ENCODE measurements at places on chromosomes 13 and 19. TPM values are rescaled to one million over a fixed set of nuclear protein-coding genes. Genes with fewer than 3 reads are reported as not detected.
A peak's percentile ranks its signal among the peaks of the same experiment; 100 is the strongest.

DNA sequence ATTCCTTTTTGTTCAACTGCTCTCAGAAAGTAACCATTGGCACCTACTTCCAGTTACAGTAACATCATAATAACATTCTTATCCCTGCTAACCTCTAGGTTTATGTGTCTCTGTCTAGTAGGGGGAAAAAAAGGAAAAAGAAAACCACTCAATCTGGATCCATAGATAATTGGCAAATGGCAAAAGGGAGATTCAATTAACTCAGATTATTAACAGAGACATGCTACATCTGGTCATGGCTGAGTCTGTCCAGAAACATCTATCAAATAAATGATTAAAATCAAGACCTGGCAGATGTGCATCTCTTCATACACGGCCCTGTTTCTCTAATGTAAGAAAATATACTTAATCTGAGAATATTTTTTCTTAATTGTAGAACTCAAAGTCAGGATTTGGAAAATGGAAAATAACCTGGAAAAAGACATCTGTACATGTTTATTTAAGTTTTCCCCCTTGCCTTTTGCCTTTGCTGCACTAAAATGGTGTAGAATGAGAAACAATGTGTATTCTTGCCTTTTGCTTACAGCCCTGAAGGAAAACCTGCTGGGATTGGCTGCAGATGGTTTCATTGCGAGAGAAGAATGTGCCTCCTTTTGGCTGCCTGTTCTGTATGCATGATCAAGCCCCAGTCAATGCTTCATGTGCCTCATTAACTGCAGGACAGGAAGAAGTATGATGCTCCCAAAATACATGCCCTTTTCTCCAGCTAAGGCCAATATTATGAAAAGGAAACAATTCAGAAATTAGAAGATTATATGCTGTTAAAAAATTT lies 921.6 kb upstream of the PCDH20 start:
- DNase-seq: no peak
- no peaks in the 10 kb centered on the region for H3K4me1 ChIP-seq
- H3K36me3 ChIP-seq: no peaks in the 10 kb centered on the region
- H3K4me3 ChIP-seq: no peak overlapping the region
- no peaks in the 10 kb centered on the region for H3K27me3 ChIP-seq

GRCh38 chr19:41746593-41747227 lies 8.6 kb upstream of the CEACAM6 start:
- peak; percentile 75 for DNase-seq
- peaks cover 62% of the 10 kb centered on the region for H3K27me3 ChIP-seq
- H3K27ac ChIP-seq: no peak overlapping the region

DNA sequence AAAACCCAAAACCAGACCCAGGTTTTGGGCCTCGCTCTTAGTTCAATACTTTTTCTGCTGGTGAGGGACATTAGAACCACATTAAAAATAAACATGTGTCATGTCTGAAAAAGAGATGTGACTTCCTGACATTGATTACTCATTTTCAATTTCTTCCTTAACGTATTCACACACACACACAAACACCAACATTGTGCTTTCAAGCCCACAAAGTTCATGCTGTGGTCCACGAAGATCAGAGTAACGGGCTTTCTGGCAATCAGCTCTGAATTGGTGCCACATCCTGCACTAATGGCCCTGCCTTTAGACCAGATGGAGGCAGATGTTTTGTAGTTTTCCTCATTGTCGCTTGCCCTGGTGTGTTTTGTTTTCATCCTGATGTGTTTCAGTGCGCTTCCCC lies 47.9 kb upstream of the POMP start:
- no peaks in the 10 kb centered on the region for H3K36me3 ChIP-seq
- H3K4me3 ChIP-seq: no peak overlapping the region
- H3K27ac ChIP-seq: peak overlapping the region; percentile 82
- H3K27me3 ChIP-seq: no peaks in the 10 kb centered on the region
- peaks cover 35% of the 10 kb centered on the region for H3K4me1 ChIP-seq

GRCh38 chr13:73765651-73766384 lies 368.4 kb downstream of the KLF12 start:
- DNase-seq: peak; percentile 87
- H3K4me1 ChIP-seq: peaks cover 68% of the 10 kb centered on the region
- no peaks in the 10 kb centered on the region for H3K27me3 ChIP-seq
- peaks cover 26% of the 10 kb centered on the region for H3K36me3 ChIP-seq
- peak overlapping the region; percentile 94 for H3K27ac ChIP-seq

GRCh38 chr13:42272804-42273175 lies 838 bp downstream of the AKAP11 start:
- peak overlapping the region; percentile 99 for H3K4me3 ChIP-seq
- no peaks in the 10 kb centered on the region for H3K27me3 ChIP-seq
- H3K36me3 ChIP-seq: peaks cover 35% of the 10 kb centered on the region
- H3K4me1 ChIP-seq: peaks cover 51% of the 10 kb centered on the region
- DNase-seq: no peak
- peak overlapping the region; percentile 97 for H3K27ac ChIP-seq

DNA sequence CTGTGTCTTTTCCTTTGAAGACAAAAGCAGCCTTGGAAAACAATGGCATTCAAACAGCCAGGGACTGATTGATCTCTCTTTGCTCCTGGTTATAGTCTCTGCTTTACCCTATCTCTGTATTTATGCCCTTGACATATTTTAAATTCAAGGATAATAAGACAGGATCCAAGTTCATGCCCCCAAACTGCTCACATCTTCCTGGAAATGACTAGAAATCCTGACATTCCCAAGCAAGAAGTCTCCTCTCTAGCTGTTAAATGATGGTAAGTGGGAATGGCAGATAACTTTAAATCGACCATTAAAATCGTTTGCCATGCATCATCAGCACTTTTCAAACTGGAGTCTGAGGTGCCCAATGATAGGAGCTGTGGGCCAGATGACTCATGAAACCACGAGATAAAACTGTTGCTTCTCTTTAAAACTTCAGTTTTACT lies 435.6 kb downstream of the FOXO1 start:
- no peak for DNase-seq
- no peak overlapping the region for H3K27ac ChIP-seq
- no peaks in the 10 kb centered on the region for H3K27me3 ChIP-seq
- peaks cover 23% of the 10 kb centered on the region for H3K4me1 ChIP-seq
- H3K36me3 ChIP-seq: no peaks in the 10 kb centered on the region

Gene DCLK1
- not detected for total RNA-seq

GRCh38 chr13:28753208-28753892 lies 34.6 kb upstream of the SLC46A3 start:
- no peak overlapping the region for H3K27ac ChIP-seq
- no peaks in the 10 kb centered on the region for H3K27me3 ChIP-seq
- H3K4me3 ChIP-seq: no peak overlapping the region
- no peaks in the 10 kb centered on the region for H3K36me3 ChIP-seq

DNA sequence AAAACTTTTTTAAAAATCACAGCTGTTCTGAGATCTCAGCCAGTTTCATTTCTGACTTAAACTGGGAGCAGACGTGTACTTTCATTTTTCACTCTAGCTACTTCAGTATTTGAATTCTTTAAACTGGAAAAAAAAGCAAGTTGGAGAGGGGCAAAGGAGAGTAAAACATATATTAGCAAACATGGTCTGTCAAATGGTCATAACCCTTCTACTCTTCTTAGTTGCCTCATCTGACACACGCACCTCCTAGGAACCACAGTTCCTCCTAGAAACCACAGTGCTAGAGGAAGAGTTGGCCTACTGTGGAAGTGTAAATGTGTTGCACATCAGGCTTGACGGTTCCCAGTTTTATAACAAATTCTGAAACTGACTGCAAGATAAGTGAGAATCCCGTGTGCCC lies 47.2 kb downstream of the TM9SF2 start:
- no peak for DNase-seq
- peaks cover 34% of the 10 kb centered on the region for H3K4me1 ChIP-seq
- H3K27ac ChIP-seq: no peak overlapping the region
- H3K27me3 ChIP-seq: no peaks in the 10 kb centered on the region
- H3K4me3 ChIP-seq: no peak overlapping the region

Gene PDX1
- not detected for total RNA-seq

Gene MYH14
- total RNA-seq: not detected

- H3K4me3 ChIP-seq: no peak overlapping the region
- H3K27ac ChIP-seq: no peak overlapping the region
- DNase-seq: no peak
- no peaks in the 10 kb centered on the region for H3K27me3 ChIP-seq
- peaks cover 3% of the 10 kb centered on the region for H3K36me3 ChIP-seq
- H3K4me1 ChIP-seq: peaks cover 55% of the 10 kb centered on the region
Observed at GRCh38 chr13:46572752-46573431, 19.9 kb downstream of the LRCH1 start.

DNA sequence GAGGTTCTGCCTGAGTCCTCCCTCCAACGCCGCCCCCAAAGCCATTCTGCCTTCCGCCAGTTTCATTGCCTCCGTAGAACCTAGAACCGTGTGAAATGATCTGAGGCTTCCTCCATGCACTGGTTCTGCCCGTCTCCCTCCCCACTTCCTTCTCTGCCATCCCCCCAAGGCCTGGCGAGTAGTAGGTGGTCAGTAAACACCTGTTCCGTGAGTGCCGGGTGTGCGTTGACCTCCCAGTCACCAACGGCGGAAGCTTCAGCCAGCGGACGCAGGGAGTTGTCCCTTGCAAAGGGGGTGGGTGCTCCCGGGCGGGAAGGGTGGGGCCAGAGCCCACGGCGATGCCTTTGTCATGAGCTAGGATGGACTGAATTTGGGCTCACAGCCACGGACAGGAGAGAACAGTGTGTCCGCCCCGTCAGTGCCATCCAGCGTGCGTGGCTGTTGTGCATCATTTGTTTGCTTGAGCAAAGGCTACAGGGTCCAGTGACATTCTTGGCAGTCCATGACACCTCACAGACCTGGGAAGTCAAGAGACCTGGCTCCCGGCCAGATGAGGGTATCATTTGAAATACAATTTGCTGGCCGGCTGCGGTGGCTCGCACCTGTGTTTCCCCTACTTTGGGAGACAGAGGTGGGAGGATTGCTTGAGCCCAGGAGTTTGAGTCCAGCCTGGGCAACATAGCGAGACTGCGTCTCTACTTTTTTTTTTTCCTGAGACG lies 43.1 kb downstream of the NFIC start:
- H3K4me3 ChIP-seq: no peak overlapping the region
- H3K27ac ChIP-seq: no peak overlapping the region
- no peaks in the 10 kb centered on the region for H3K36me3 ChIP-seq
- DNase-seq: no peak
- H3K27me3 ChIP-seq: no peaks in the 10 kb centered on the region
- H3K4me1 ChIP-seq: no peaks in the 10 kb centered on the region

Gene CEACAM7
- not detected for total RNA-seq

DNA sequence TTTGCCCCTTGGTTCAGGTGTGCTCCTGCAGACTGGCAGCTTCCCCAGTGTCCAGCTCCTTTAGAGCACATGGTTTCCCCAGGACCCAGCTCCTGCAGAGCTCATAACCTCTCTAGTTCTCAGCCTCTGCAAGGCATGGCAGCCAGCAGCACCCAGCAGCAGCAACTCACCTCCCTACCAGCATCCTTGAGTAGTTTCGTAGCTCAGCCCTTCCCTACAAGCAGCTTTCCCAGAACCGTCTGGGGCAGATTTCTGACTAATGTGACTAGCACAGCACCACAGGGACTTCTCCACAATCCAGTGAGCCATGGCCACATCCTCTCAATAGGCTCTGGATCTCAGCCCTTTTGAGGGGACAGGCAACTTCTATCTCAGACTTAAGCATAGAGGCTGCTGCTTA lies 14.1 kb upstream of the METTL21C start:
- H3K36me3 ChIP-seq: no peaks in the 10 kb centered on the region
- H3K27ac ChIP-seq: no peak overlapping the region
- H3K4me1 ChIP-seq: no peaks in the 10 kb centered on the region
- no peak for DNase-seq
- peaks cover 5% of the 10 kb centered on the region for H3K27me3 ChIP-seq

Gene ZNF626
- 8.0 TPM for total RNA-seq

GRCh38 chr19:29529646-29530539 lies 4.1 kb downstream of the VSTM2B start:
- no peak overlapping the region for H3K27ac ChIP-seq
- H3K27me3 ChIP-seq: peaks cover 53% of the 10 kb centered on the region
- no peak overlapping the region for H3K4me3 ChIP-seq

GRCh38 chr13:57633141-57633949 lies 1.8 kb downstream of the PCDH17 start:
- peaks cover 66% of the 10 kb centered on the region for H3K27me3 ChIP-seq
- peaks cover 44% of the 10 kb centered on the region for H3K4me1 ChIP-seq
- peak; percentile 11 for DNase-seq
- no peak overlapping the region for H3K27ac ChIP-seq
- H3K36me3 ChIP-seq: peaks cover 14% of the 10 kb centered on the region

DNA sequence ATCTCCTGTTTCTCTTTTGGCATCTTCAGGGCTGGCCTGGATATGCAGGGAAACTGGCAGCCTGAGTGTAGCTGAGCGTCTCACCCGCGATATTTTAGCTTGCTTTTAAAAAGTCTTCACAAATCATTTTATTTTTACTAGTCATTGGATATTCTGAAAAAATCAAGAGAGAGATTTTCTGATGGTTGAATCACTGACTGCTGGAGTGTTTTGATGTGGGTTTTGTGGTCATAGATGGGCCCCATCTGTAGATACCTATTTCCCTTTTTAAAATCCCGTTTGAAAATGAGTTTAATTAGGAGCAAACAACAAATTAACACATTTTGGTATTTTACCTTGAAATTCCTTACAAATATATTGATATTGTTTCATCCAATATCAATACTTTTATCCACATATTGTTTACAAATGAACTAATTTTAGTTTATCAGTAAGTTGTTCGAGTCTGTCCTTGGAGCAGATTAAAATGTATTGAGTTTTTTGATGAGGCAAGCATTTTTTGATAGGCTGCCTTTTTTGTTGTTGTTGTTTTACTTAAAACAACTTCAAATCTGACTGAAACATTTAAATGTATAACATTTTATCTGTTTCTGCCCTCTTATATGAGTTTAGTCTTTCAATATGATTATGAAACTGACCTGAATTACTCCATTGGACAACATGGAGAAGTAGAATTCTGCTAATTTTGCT lies 21.5 kb upstream of the OXGR1 start:
- no peaks in the 10 kb centered on the region for H3K36me3 ChIP-seq
- peaks cover 36% of the 10 kb centered on the region for H3K27me3 ChIP-seq
- H3K4me3 ChIP-seq: no peak overlapping the region
- peak; percentile 23 for DNase-seq
- H3K4me1 ChIP-seq: peaks cover 7% of the 10 kb centered on the region
- no peak overlapping the region for H3K27ac ChIP-seq

- no peak overlapping the region for H3K4me3 ChIP-seq
- no peak overlapping the region for H3K27ac ChIP-seq
- DNase-seq: no peak
- H3K27me3 ChIP-seq: no peaks in the 10 kb centered on the region
- H3K4me1 ChIP-seq: peaks cover 28% of the 10 kb centered on the region
Observed at GRCh38 chr19:57807541-57807940, 7.2 kb downstream of the ZNF552 start.

Gene WTIP
- total RNA-seq: 1.0 TPM

GRCh38 chr19:37507167-37507464 lies 377 bp downstream of the ZNF793 start:
- no peak overlapping the region for H3K27ac ChIP-seq

- peak; percentile 15 for DNase-seq
- H3K4me3 ChIP-seq: no peak overlapping the region
- H3K36me3 ChIP-seq: peaks cover 4% of the 10 kb centered on the region
- H3K27ac ChIP-seq: peak overlapping the region; percentile 42
- peaks cover 43% of the 10 kb centered on the region for H3K27me3 ChIP-seq
- H3K4me1 ChIP-seq: peaks cover 68% of the 10 kb centered on the region
Observed at GRCh38 chr13:50127726-50128291, 112.6 kb downstream of the KCNRG start.
